Heart left ventricle (tissue), 16 donors: ENCODE measurements at places on chromosomes 11 and 22.

DNA sequence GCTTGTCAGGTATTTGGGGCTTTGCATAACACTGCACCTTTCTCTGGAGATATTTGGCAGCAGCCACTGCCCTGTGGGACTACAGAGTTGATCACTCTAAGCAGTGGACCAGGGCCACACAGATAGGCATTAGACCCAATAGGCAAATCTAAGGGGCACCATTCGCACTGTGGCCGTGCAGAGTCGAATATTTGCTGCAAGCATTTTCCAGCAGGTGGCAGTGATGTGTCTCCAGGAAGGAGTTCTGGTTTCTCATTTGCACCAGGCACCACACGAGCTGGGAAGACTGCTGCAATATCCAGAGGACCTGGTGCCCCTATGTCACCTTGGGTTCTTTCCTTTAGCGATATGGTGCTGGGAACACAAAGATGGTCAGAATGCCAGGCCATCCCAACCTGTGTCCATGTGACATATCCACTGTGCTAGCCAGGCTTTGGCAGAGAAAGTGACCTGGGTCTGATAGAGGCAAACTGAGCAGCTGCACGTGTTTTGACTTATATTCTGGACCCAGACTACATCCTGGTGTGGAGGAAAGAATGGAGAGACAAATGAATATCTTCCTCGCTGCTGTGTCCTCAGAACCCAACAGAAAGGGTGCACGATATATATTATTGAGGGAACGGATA is 318.7 kb downstream of the BUD13 start:
- peak; percentile 39 for DNase-seq

DNA sequence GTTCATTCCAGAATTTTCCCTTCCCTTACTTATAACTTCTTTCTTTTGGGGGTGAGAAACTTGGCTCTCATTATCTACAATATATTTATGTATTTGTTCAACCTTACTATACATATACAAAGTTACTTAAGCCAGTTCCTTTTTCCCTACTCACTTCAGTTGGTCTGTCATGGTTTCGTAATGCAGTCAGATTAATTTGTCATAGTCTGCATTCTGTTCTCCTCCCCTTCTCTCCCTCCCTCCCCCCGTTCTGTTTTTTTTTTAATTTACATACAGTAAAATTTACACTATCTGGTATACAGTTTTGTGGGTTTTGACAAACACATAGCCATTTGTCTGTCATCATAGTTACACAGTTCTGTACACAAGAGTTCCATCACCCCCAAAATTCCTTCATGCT is 71.8 kb upstream of the ADORA2A start:
- no peak for DNase-seq

DNA sequence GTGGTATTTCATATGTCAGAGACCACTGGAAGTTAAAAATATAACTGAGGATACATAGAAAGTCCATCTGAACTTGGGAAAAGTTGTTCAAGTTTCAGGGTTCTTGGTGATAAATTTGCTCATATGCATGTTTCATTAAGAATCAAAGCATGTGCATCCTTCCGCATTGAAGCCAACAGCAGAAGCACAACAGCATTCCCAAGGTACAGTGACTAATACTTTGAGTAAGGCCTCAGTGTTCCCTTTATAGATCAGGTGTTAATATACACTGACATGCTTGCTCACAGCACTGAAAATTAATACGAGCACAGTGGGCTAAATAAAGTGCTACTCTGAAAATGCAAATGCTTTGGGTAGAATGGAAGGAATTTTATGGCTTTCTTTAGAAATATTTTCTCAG is 691.1 kb downstream of the METTL15 start:
- no peak for DNase-seq

GRCh38 chr11:3996651-3997050 is 97.9 kb upstream of the RRM1 start:
- no peak for DNase-seq

DNA sequence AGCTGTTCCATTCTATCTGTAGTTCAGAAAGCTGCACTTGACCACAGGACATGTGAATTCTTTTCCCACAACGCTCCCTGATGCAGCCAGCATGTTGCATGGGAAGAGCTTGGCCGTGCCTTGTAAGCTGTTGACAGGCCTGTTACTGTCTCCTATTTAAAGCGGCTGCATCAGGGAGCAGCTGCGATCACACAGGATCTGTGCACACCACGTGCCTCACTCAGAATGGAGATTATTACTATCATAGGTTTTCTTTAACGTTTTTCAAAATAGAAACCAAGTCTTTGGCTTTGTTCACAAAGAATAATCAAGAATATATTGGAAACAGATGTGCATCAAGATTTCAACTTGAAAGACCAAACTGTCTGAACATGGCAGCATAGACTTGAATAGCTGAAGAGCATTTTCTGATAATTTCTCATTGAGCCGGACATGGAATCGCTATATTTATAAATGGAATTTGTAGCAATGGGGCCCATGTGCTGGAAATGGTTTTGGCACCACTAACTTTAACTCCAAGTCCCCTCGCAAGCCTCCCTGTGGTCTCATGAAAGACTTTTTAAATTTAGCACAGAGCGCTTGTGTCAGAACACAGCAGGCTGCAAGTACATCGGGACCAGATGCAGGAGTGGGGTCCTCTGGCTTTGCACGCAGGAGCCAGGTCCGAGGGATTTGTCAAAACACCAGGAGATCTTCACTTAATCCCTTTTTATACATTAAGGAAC is 40.8 kb upstream of the MYO18B start:
- peak; percentile 80 for DNase-seq

DNA sequence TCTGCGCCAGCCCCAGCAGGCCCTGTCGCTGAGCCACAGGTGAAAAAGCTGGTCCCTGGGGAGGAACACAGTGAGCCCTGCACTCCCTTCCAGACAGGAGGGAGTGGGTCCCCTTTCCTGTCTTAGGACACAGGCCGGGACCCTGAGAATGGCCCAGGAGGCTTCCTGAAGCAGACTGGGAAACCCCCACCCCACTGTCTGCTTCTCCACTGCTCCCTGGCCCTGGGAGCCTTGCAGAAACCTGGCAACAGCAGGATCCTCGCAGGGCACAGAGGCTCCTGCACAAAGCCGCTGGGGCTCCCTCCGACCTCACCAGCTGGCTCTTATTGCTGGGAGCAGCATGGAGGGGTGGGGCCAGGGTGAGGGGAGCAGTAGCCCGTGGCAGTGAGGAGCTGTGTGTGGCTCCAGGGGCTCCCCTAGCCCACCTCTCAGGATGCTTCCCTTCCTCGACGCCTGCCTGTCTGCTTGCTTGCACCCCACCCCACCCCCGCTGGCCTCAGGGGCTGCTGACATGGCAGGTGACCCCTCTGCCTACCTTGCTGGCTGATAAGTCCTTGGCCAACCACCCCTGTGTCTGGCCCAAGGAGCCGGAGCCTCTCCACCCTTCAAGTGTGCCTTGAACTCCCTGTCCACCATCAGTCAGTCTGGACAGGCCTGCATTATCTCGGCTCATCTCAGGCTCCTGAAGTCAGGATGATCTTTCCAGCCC is 72.1 kb upstream of the KCNQ1OT1 start:
- DNase-seq = peak; percentile 2

GRCh38 chr11:29584342-29584741 is 432.5 kb downstream of the KCNA4 start:
- DNase-seq = no peak

GRCh38 chr11:49995565-49995964 is 13.2 kb upstream of the OR4C12 start:
- peak; percentile 28 for DNase-seq
